ENCODE measurements at places on chromosomes 11 and 22.

DNA sequence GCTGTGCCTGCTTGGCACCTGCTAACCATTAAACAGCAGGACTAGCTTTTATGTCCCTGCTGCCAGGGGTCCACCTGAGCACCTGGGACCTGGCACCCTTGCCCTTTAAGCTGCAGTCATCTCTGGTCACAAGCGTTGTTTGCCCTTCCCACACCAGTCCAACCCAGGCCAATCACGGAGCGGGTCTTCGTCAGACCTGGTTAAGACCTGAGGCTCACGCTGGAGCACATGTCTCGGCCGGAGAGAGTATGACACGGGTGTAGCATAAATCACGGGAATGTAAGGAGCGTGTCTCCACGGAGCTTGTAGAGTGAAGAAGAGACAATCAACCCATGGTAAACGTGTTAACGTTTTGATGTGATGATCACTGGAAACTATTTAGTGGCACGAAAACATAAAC lies 847.3 kb downstream of the BRD1 start:
- DNase-seq, result no peak

GRCh38 chr11:34219941-34220370 lies 114.5 kb downstream of the NAT10 start:
- DNase-seq, result no peak

GRCh38 chr22:30459181-30460052 lies 12.4 kb downstream of the SEC14L3 start:
- DNase-seq, result no peak

- no peak for DNase-seq
These were observed 31.9 kb downstream of the FAM83F start for GRCh38 chr22:40026641-40027040.

DNA sequence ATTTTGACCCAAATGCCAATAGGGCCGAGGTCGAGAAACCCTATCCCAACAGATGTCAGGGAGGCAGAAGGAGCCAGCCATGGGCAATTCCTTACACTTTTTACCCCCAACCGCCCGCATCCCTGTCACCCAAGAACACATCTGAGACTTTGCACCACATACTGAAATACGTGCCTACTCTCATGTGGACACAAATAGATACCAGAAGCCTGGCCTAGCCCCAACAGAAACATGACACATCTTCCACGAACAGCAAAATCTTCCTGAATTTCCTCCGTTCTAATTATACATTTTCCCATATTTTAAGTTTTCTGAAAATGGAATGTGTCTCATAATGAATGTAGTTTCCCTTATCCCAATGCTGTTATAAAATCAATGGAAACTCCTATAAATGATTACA lies 64.7 kb downstream of the SLC1A2 start:
- DNase-seq, result no peak

DNA sequence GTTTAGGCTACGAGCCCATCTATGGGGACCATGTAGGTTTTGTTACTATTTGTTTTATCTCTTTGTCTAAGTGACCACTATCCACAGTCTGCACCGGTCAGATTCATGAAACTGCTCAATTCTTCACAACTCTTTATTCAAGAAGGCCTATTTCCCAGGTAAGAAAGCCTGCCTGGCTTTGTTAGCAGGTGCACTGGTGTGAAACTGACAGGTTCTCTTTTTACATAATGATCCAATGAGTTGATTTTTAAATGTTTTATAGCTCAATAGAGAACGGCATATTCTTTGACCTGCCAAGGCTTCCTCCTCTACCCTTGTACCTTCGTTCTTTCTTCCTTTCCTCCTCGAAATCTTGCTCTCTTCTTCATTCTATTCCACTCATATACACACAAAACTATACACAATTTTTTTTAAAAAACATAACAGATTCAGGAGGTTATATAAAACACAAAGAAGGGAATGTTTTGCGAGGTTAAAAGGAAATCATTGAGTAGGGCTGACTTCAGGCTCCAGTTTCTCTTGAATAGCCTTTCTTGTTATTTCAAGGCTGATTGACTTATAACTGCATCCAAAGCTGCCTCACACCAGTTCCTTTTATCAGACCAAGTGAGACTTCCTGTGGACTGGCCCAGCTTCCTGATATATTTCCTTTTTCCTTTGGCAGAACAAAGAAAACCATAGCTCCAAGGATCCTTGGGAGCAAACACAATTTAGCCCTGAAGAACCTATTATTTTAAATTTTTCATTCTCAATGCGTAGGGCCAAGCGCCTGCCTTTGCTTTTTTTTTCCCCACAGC lies 11.4 kb downstream of the FLI1 start:
- DNase-seq, result no peak

DNA sequence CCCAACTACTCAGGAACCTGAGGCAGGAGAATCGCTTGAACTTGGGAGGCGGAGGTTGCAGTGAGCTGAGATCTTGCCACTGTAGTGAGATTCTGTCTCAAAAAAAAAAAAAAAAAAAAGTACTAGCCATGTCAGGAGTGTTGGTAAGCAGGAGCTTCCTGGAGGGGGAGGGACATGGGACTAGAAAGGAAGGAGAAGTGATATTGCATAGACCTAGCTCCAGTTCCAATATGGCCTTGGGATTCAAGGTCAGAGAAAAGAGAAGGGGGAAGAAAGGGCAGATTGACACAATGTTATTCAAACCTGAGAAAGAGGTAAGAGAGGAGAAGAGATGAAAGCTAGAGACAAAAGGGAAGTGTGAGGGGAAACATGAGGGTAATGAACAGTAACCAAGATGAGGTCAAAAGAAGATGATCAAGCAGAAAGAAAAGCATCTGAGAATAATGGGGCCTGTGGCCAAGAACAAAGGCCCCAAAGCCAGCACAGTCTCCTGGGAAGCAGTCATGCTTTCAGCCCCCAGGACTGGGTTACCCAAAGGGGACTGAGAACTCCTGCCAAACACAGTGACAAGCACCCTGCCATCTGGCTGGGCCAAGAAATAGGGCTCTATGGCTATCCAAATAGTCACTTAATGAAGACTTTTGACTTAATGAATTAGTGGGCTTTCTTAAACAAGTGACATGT lies 51.7 kb upstream of the FTH1 start:
- DNase-seq, result no peak

- no peak for DNase-seq
These were observed 28.9 kb downstream of the CD5 start for GRCh38 chr11:61131186-61131585.

- DNase-seq, result no peak
These were observed 42.4 kb upstream of the PPARA start for GRCh38 chr22:46107753-46108563.

DNA sequence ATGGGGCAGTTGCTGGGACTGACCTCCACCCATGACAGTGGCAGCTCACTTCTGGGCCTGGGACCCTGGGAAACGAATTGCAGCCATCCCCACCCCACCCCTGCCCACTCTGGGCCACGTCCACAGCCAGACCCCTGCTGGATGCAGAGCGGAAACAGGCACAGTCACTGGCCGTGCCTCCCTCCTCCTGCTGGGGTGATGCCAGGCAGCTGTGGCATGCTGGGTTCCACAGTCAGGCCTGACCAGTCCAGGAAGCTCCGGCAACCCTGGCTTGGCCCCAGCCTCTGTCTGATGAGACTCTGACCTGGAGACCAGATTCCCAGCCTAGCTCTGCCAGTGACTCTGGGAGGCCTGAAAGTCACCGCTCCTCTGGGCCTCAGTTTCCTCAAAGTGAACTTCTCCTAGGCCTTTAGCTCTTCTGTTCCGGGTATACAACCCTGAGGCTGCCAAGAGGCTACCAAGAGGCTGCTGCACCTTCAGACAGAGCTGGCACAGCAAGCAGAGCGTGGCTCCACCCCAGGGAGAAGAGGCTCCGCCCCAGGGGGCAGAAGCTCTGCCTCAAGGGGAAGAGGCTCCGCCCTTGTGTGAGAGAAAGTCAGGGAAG lies 8.9 kb downstream of the SULT4A1 start:
- DNase-seq, result no peak

Measured in NCI-H1048 (cell line).